ENCODE measurements at places on chromosomes 2 and 18.

DNA sequence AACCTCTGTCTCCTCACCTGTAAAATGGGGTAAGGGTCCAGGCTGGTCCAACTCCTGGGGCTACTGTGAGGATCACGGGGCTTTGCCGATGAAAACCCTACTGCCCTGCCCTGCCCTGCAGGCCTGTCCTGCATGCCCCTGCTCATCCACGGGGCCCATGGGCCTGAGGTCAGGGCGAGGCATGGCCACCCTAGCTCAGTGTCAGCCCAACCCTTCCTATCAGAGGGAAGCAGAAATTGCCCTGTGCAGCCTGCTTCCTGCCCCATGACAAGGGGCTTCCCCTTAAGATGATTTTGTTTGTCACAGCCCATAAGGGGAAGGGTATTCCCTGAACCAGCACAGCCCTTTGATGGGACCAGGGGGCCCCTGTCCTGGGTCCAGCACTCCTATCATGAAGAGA is 353.6 kb upstream of the ID2 start:
- no peak for DNase-seq

DNA sequence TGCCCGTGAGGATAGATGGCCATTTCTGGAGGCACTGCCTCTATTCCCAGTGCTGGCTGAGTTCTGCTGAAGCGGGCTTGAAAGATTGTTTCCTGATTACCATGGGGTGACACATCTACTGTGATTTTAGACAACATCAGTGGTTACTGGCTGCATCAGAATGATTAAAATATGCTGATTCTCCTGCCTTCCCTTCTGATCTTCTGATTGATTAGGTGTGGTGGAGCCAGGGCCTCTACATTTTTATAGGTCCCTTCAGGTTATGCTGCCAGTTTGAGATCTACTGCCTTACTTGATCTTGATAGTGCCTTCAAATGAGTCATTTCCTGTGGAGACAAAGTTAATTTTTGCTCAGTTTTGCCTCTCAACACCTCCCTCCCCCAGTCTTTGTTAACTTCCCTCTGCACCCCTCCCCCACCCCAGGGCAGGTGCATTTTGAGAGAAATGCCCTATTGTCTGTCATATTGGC is 31.6 kb upstream of the SNORC start:
- DNase-seq = peak; percentile 28

DNA sequence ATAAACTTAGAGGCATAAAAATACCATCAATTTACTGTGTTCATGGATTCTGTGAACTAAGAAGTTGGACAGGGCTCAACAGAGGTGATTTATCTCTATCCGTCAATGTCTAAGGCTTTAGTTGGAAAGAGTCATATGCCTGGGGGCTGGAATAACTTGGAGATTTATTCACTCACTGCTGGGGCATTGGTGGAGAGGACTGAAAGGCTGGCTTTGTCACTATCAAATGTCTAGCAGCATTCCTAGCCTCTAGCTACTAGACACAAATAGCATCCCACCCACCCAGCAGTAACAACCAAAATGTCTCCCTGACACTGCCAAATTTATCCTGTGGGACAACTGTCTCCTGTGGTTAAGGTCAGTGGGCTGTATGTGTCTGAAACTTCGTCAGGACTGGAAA is 71.0 kb downstream of the EVA1A start:
- no peak for DNase-seq

DNA sequence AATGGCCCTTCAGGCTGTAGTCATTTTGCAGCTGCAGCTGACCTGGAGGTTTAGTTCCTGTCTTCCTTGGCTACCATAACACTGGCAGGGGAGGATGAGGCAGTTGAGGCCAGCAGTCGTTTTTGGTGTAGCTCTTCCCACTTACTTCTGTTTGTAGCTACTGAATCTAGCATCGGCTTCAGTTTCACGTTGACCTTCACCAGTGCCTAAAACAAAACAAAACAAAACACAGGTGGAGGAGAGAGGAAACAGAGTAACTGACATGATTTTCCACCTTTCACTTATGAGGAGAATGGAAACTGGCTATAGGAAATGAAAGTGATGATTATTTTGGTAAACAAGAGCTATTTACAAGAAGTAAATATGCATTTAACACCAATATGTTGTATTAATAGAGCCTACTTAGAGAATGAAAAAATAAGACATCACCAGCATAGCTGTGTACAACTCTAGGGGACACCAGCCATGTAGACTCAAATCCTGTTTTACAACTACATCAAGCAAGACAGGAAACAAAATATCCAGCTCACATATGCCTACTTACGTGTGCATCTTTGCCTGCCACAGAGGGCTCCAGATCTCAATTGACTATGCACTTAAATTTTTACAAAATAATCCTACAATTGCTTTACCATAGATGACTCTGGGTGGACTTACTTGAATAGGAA is 236.9 kb downstream of the AGPS start:
- DNase-seq = no peak

DNA sequence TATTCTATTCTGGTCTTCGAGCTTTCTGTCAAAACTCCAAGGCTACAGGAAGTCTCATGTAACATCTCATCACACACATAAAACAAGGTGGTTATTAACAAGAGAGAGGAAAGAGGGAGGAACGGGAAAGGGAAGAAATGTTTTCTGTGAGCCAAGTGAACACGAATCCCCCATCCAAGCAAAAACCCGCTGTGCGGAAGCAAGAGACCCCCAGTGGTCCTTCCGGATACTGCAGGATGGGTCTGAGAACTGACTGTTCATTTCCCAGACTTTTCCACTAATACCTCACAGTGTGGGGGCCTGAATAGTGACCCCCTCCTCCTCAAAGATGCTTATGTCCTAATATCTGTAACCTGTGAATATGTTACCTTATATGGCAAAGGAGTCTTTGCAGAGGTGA is 19.0 kb upstream of the DIPK1C start:
- peak; percentile 8 for DNase-seq

DNA sequence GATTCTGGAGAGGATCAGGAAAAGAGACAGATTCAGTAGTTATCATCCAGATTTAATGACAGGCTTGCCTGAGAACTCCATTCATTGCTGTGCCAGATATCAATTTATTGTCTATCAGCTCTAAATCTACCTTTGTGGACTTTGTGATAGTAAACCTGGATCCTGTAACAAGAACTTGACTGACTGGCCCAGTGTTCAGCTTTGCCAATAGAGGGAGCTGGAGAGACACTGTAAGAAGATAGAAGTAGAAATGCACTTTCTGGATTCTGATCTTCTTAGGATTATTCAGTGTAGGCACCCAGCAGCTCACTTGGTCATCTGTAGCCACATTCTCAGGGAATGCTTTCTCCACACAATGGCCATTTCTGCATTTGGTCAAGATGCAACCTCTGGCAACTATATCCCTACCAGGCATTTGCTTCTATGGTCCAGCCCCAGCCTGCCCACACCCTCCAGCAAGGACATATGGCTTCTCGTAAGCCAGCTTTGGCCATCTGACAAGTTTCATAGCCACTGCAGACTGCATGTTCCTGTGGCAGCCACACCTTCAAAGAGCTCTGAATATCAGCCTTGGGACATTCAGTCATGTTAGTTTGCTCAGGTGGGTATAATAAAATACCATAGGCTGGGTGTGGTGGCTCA is 6.1 kb upstream of the SERPINB8 start:
- DNase-seq = peak; percentile 59

DNA sequence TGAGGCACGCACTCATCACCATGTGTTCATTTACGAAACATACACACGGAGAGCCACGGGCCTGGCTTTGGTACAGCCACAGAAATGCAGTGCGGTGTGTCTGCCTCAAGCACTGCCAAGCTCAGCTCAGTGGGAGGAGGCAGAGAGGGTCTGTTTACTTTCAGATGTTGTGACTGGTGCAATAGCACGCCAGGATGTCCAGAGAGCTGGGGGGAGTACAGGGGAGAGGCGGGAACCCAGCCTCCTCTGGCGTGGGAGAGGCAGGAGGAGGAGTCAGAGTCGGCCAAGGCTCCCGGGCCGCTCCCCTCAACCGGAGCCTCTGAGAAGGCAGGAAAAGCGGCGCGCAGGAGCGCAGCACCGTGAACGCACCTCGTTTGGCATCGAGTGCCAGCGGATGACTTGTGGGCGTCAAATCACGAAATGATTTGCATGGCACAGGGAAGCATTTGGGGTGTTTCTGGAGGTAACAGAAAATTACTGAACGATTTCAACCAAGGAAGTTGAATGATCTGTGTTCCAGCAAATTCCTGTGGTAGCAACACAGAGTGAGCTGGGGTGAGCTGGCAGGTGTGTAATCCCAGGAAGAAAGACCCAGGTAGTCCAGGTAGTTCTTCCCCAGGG is 143.0 kb downstream of the ZNF516 start:
- peak; percentile 31 for DNase-seq

GRCh38 chr18:74248189-74248588 is 43.6 kb downstream of the CYB5A start:
- no peak for DNase-seq

Measured in LHCN-M2 (cell line).